ENCODE measurements at places on chromosomes 7 and 10.

- DNase-seq: no peak
Observed at GRCh38 chr7:21365866-21366624, 61.8 kb upstream of the SP4 start.

DNA sequence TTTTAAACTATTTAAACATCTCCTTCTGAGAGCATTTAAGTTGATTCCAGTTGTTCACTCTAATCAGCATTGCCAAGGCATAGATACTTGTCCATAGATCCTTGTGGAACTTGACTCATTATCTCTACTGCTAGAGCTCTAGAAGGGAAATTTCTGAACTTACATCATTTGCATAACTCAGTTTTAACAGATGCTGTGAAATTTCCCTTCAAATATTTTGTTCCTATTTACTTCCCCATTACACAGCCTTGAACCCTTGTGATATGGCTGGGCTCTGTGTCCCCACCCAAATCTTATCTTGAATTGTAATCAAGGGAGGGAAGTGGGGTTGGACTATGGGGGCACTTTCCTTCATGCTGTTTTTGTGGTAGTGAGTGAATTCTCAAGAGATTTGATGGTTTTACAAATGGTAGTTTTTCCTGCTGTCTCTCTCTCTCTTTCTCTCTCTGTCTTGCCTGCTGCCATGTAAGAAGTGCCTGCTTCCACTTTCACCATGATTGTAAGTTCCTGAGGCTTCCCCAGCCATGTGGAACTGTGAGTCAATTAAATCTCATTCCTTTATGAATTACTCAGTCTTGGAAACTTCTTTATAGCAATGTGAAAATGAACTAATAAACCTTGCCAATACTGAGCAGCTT, 25.4 kb downstream of the INSIG1 start:
- DNase-seq: no peak

DNA sequence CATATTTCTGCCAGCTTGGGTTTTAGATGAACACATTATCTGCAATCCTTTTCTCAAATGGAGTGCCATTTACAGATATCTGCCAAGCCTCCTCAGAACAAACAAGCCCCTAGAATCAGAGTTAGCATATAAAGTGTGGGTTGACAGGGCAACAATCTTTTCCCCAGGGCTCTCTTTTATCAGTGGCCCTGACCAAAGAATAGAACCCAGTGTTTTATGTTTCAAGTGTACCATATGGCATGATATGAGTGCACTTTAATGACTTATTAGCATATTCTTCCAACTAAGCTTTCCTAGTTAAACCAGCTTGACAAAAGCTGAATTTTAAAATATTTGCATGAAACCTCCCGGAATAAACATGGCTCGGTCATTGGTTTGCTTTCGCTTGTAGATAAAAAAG, 57.3 kb downstream of the EVX1 start:
- no peak for DNase-seq

- no peak for DNase-seq
Observed at GRCh38 chr7:156942708-156943090, 6.8 kb upstream of the NOM1 start.

GRCh38 chr10:86333826-86334487, 32.6 kb downstream of the GRID1 start:
- no peak for DNase-seq

GRCh38 chr7:66913118-66914037, 7.6 kb upstream of the TMEM248 start:
- DNase-seq: no peak

DNA sequence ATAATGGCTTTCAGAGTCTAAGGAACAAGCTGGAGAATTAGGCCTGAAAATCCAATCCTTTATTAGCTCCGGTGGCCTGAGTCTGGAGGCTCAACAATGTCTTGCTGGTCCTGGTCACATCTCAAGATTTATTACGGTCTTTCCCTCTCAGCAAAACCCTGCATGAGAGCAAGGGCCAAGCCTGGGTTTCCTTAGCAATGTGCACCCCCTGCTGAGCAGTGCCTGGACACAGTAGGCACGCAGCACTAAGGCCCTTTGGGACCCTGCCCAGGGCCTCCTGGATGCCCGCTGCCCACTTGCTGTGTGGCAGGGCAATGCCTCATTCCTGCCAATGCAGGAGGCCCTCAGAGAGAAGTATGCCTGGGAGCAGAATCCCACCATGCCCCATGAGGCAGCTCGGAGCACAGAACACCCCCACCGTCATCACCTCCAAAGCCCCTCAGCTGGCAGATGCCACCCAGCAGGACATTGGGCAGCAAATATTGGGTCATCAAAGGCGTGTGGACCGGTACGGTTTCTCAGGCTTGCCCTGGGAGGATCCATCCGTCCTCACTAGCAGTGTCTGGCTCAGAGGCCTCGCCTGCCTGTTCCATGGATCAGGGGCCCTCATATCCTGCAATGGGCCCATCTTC, 156.4 kb downstream of the OAT start:
- DNase-seq: no peak

GRCh38 chr7:29377718-29378117, 183.1 kb downstream of the CHN2 start:
- no peak for DNase-seq

GRCh38 chr10:1673568-1674345, 63.6 kb downstream of the ADARB2 start:
- DNase-seq: no peak

- DNase-seq: no peak
Observed at GRCh38 chr7:5685205-5685604, 96.3 kb downstream of the RNF216 start.

- DNase-seq: no peak
Observed at GRCh38 chr7:99143521-99143852, 421 bp downstream of the SMURF1 start.

GRCh38 chr7:21927693-21928092, 18.0 kb downstream of the CDCA7L start:
- no peak for DNase-seq

GRCh38 chr10:21493784-21494183, 31.7 kb downstream of the SKIDA1 start:
- no peak for DNase-seq

DNA sequence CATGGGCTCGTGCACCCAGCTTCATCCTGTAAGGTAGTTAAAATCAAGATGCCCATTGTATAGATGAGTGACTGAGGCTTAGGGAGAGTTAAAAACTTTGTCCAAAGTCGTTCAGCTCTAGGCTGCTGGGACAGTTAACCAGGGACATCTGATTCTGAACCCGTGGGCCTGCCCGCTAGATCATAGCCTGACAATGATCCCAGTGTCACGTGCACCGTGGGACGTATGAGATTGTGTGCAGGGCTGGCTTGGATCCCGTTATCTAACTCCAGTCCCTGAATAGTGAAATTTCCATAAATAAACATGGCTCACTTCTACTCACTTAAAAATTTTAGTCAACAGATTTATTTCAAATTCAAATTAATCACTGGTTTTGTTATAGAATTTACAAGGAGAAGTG, 24.9 kb downstream of the C10orf120 start:
- DNase-seq: no peak

- peak; percentile 81 for DNase-seq
Observed at GRCh38 chr7:117250801-117251200, 72.1 kb downstream of the WNT2 start.

DNA sequence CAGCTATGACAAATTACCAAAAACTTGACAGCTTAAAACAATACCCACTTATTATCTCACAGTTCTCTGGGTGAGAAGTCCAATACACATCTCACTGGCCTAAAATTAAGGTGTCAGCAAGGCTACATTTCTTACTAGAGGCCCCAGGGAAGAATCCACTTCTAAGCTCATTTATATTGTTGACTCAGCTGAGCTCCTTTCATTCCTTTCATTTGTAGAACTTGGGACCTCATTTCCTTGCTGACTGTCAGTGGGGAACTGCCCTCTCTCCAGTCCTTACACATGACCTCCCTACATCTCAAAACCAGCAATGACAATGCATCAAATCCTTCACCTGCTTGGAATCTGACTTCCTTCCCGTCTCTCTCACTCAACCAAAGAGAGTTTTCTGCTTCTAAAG, 240.3 kb downstream of the IPMK start:
- DNase-seq: no peak

DNA sequence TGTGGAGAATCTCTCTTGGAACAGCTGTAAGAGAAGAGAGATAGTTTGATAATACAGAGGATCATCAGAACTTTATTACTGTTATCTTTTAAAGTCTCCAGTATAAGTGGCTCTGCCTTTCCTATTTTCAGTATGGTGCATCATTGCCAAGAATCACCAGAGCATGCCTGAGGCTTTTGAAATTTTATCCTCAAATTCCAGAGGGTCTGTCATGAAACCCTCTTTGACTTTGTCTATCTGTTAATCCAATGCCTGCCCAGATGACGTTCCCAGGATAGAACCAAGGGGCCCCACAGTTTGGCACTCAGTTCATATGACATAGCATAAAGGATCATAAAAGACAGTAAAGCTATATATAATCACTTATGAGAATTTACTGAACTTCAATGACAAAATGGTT, 35.3 kb upstream of the SEMA3C start:
- no peak for DNase-seq

DNA sequence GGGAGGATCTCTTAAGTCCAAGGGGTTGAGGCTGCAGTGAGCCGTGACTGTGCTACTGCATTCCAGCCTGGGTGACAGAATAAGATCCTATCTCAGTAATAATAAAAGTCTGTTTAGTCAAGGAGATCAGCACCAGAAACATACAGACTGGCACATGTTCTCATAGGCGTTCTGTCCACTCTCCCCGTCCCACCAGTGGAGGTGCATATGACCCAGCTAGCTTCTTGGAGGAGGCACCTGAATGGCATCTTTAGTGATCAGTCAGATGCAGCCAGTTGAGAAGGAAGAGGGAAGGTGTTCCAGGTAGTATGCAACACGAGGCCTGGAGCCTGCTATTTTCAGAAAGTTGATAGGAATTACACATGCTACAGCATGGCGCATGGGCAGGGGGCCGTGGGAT, 45.3 kb upstream of the SVIL start:
- DNase-seq: no peak

DNA sequence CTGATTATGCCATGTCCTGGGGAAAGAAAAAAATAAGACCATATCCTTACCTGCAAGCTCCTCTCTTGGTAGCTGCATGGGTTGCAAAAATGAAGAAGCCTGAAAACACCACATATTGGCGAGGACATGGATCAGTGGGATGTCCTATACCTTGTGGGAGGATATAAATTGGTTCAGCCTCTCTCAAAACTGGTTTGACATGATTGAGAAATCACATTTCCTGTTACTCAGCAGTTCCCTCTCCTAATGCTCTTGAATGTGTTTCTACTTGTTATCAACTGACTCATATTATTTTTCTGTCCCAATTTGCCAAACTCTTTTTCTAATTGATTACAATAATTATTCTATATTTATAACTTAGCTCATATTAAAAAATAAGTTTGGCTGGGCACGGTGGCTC, 380.2 kb downstream of the EXOC4 start:
- no peak for DNase-seq

GRCh38 chr7:21767300-21767900, 178.3 kb downstream of the CDCA7L start:
- DNase-seq: no peak

- DNase-seq: no peak
Observed at GRCh38 chr7:66640802-66641525, 12.3 kb downstream of the KCTD7 start.

GRCh38 chr10:103145860-103146466, 47.1 kb downstream of the NT5C2 start:
- DNase-seq: peak; percentile 50

DNA sequence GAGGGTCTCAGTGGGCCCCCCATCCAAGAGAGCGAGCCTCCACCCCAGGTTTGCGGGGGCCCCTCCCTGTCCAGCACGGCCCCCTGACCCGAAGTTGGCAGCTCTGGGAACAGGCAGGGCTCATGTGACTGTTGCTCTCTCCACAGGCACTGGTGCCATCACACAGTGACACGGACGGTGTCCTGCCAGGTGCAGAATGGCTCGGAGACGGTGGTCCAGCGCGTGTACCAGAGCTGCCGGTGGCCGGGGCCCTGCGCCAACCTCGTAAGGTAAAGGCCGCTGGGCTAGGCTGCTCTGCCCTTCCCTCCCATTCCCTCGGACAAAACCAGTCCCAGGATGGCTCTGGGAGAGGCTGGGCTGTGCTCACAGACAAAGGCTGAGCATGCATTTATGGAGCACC, 57.2 kb downstream of the COL26A1 start:
- no peak for DNase-seq

GRCh38 chr7:27969346-27969745, 211.2 kb downstream of the JAZF1 start:
- no peak for DNase-seq

DNA sequence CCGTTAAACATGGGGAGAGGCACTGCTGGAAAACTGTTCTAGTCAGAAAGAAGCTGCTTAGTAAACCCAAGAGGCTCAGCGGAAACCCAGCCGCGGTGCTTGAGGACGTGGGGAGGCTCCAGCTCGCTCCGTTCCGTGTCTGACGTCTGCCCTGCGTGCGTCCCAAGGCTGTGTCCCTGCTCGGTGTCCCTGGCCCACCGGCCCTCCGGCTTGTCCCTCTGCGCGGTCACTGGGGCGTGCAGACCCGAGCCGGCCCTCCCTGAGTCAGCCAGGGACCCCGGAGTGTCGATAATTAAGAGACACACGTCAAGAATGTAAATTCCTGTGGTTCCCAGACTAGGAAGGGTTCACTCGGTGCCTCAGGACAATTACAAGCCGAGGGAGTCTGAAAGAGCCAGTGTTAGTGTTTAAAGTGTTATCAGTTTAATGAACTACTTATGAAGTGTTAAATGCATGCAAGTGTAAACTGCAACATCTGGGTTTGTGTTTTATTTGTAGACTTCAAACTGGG, 98.9 kb downstream of the WDR11 start:
- no peak for DNase-seq

DNA sequence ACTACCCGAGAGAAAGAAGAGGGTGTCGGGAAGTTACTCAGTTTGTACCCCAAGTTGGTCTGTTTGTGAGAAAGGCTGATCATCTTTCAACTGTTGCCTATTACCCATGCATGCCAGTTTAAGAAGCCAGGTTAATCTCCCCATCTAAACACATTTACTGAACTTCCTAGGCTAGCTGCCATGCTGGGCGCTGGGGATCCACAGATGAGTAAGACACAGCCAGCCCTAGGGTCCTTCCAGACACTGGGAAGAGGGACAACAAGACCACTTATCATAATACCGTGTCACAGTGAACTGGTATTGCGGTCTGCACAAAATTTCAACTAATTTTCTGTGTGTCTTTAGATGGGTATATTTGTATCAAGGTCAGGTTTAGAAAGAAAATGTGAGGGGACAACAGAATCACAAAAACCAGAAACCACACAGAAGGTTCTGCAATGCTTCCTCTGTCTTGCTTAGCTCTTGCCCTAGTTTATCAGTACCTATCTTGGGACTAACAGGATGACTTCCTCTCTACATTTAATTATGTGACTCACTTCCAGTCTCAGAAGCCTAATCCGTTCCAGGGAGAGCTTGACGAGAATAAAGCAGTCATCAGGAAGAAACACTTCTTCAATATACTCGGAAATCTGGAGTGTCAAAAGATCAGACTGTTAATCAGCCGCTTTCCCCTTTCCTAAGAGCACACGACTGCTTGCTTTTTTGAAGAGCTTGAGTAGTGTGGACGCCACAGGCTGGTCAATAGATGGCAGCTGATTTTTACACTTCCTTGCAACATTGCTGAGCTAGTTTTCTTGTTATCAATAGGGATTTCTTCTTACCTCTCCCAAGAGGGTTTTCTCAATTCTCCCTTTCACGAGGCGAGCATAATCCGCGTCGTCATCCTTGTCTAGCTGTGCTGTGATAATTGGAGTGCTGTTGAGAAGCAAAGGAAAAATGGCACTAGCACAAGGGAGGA, 45.7 kb downstream of the POLR3A start:
- peak; percentile 45 for DNase-seq
